Activated CD4-positive, alpha-beta T cell treated with anti-CD3 and anti-CD28 coated beads, Interleukin-2, amount 50 U/mL, for 48 hours (primary cell): ENCODE measurements at places on chromosomes 6 and 20.

- DNase-seq, result no peak
Measured at GRCh38 chr6:126182650-126183311, 157.1 kb upstream of the CENPW start.

DNA sequence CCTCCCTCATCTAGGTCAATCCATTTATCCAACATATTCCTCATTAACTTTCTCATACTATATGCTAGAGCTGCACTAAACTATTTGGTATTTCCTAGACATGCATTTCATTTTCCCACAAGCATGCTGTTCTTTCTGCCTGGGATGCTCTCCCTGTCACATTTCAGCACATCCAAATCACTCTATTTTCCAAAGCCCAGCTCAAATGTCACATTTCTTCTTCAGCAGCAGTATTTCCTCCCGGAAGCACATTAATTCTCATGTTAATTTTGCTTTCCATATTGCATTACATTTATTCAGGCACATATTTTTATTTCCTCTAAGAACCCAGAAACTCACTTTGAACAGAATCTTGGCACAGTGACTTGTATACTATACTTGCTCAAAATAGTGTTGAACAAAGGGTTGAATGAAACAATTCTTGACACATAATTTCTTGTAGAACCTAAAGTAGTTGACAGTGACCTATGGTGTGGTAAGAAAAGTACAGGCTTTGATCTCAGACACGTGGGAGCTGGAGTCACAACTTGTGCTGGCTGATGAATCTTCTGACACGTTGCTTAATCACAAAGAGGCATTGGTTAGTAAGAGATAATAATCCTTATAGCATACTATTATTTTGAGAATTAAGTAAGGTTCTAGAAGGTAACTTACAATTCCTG, 30.8 kb upstream of the CD2AP start:
- no peak for DNase-seq

GRCh38 chr20:57911512-57912226, 201.9 kb upstream of the PMEPA1 start:
- DNase-seq, result no peak

DNA sequence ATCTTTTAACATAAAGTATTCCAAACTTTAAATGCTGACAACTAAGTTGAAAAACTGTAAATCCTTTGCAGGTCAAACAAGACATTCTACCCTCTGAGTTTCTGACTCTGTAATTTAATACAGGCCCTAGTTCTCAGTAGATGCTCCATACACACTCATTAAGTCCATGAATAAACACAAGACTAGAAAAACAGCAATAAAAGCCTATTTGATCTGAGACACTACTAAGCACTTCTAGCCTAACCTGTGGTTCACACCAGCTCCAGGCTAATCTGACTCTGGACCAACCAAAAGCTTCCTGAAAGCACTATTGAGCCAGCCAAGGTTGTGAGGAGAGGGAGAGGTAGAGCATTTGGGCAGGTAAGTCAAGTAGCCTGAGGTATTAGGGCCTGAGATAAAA, 103.9 kb downstream of the EPM2A start:
- no peak for DNase-seq

DNA sequence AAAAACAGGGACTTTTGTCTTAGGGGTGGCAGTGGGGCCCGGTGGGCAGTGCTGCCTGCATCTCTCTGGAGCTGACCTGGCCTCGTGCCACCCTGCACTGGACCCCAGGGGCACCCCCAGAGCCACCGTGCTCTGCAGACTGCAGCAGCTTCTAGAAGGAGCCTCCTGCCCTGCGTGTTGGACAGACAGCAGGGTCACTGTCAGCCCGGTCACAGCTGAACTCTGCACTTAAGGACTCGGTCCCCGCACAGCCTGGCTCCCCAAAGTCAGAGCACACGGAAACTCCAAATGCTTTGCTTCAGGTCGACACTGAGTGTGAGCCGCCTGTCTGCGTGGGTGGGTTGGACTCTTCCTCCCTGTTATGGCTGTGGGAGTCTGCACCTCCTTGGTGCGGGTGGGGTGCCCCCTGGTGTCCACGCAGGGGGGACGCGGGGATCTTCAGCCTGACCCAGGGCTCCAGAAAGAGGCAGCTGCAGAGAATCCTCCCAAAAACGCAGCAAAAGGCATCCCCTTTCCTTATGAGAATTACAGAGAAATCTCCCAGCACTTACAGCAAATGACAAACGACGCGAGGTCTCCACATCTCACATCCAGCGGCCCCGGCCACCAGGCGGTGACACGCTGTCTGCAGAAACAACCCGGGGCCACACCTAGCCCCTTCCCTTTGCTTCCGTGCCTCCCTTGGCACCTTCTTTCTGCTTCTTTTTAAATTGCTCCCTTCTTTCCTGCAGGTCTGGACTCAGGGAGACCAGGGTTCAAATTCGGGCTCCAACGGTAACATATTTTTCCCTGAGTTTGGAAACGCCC, 36.3 kb upstream of the DACT2 start:
- peak; percentile 38 for DNase-seq

DNA sequence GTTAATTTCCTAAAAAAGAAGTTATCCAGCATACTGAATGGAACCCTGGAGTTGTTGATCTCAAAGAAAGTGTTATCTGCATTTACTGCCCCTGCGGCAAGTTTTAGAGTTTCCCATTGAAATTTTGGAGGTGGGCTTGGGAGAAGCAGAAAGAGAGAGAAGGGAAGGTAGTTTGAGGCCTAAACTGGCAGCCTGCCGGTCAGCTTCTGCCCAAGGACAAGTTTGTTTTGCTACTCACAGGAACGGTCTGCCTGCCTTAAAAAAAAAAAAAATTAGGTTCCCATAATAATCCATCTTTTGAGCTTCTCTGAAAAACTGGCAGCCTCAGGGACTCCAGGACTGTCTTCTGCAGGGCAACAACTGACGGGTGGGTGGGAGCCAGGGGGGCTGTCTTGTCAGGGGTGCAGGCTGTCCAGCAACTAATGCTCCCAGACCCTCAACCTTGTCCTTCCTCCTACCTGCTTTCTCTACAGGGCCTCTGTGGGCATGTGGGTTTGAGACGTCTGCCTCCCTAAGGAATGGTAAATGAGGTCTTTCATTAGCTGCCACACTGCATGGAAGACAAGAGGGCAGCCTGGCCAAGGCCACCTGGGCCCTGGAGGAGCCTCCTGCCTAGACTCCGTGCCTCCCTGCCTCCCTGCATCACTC, 176.1 kb upstream of the KCNG1 start:
- no peak for DNase-seq
